Neural crest cell (in vitro differentiated cells): ENCODE measurements at places on chromosomes 16 and 17. TPM values are rescaled to one million over a fixed set of nuclear protein-coding genes. Genes with fewer than 3 reads are reported as not detected.

GRCh38 chr16:89436366-89436765, 54.0 kb downstream of the ANKRD11 start:
- no peak for DNase-seq

- DNase-seq, result no peak
Observed at GRCh38 chr17:21358682-21359482, 17.3 kb upstream of the KCNJ12 start.

DNA sequence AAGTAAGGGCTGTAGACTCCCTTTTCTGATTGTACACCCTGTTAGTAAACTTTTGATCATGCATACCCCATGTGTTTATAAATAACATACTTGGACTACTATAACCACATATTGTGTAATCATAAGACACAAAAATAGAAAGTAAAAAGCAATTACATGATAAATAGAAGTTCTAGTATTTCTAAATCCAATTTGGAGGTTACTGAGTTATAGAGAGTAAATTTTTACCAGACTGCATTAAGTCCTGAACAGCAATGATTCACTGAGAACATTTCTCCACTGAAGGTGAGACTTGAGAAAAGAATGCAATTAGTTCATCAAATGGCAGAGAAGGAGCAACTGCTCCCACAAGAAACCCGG, 7.7 kb upstream of the TBKBP1 start:
- no peak for DNase-seq

DNA sequence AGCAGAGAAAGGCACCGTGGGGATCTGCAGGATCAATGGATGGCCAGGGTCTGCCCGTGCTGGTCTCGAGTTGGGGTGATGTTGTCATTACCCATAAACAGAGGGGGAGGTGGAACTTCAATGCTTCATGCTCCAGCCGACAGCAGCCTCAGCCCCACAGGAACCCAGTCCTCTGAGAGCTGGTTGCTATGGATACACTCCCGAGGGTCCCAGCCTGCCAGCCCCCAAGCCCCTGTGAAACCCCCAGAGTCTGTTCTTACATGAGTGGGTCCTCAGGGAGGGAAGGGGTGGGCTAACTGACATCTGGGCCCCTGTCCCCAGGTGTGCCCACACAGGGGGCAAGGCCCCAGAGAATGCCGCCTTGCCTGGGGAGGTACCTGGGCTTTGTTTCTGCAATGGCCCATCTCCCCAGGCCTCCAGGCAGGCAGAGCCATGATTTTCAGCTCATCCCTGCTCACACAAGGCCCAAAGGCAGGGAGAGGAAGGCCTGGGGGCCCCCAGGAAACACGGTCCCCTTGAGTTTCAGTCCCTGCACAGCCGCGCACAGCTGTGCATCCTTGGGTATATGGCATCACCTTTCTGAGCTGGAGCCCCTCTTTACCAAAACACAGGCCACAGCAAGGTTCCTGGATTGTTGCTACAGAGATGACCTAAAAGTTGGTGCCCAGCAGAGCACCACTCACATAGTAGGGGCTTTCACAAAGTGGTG, 223.7 kb downstream of the ZNF423 start:
- no peak for DNase-seq

- no peak for DNase-seq
Observed at GRCh38 chr17:58047376-58048150, 35.7 kb upstream of the DYNLL2 start.

DNA sequence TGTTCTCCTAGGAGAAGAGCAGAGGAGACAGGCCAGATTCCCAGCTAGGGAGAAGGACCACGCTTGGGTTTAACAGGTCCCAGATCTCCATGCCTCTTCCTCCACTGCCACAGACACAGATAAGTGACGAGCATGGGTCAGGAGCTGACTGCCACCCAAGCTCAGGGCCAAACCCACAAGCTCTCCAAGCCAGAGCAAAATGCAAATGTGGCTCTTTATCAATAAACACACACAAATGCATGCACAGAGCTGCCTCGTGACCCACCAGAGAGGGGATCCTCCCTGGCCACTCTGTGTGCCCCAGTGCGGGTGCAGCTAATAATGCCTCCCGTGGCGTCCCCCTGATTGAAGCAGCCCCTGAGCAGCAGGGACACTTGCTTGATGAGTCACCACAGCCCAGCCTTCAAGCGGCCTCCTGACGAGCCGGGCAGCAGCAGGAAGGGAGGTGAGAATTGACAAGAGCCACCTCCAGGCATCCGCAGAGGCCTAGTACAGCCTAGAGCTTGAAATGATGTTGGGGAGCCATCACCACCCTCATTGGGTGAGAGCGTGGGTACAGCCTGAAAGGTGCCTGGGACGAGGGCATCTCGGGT, 143.9 kb downstream of the CCDC182 start:
- no peak for DNase-seq

- peak; percentile 62 for DNase-seq
Observed at GRCh38 chr17:45371414-45372324, 54.8 kb upstream of the MAP3K14 start.

Gene HAP1
- 1.5 and 1.6 TPM in 2 replicates for total RNA-seq

- DNase-seq, result no peak
Observed at GRCh38 chr16:84418056-84418849, 49.9 kb downstream of the ATP2C2 start.

- DNase-seq, result no peak
Observed at GRCh38 chr17:77526259-77526711, 385.5 kb downstream of the SEC14L1 start.

- DNase-seq, result peak; percentile 91
Observed at GRCh38 chr16:3027983-3028715, 4.3 kb downstream of the THOC6 start.

GRCh38 chr16:64749346-64749745, 372.5 kb downstream of the CDH11 start:
- no peak for DNase-seq

Gene XAF1
- not detected in 2 replicates for total RNA-seq

- no peak for DNase-seq
Observed at GRCh38 chr17:76370261-76370993, 14.0 kb upstream of the SPHK1 start.

DNA sequence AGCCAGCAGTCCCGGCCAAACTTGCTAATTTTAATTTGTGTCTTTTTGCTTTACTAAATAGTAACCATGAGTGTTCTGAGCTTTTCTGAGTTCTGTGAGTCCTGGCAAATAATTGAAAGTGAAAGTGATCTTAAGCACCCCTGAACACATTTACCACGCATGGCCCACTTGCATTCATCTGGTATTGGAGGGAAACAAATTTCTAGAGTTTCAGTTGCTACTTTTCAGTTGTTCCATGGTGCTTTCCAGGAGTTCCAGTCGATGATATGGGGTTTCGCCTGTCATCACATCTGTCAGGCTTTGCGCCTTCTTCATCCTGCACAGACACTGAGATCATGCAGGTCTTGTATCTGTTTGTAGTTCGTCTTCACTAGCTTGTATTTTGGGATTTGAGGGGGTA, 44.1 kb downstream of the CRLF3 start:
- no peak for DNase-seq

DNA sequence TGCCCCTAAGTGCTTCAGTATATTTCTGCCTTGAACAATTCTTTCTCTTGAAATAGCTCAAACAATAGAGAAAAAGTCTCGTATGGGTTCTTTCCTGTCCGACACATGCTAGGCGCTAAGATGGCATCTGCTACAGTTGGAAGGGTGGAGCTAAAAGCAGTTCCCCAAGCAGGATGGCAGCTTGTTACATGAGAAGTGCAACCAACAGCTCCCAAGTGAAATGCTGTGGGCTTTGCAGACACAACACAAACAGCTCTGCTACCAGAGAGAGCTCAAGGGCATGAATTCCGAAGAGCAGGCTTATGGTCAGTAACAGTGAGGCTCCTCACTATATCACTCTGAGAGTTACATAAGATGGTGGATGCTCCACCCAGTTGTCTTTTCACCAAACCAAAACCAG, 83.8 kb downstream of the VPS53 start:
- no peak for DNase-seq
